ENCODE measurements at places on chromosomes 7 and 10.

DNA sequence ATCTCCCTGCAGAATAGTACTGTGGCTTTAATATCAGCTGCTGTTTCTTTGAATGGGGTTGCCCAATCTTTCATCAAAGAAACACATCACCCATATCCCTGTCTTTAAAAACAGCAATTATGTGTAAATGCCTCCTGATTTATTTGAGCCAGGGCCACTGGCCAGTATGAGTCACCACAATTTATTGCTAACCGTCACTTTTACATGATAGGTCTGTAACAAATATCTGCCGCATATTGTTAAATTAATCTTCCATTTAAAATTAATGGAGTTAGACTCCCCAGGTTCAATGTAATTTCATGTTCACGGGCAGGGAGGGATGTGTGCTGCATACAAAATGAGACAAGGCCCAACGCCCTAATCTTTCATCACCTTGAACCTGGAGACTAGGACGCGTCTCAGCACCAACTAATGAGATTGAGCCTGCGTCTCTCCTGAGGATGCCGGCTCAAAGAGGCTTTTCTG lies 673.4 kb downstream of the AUTS2 start:
- no peak for DNase-seq

DNA sequence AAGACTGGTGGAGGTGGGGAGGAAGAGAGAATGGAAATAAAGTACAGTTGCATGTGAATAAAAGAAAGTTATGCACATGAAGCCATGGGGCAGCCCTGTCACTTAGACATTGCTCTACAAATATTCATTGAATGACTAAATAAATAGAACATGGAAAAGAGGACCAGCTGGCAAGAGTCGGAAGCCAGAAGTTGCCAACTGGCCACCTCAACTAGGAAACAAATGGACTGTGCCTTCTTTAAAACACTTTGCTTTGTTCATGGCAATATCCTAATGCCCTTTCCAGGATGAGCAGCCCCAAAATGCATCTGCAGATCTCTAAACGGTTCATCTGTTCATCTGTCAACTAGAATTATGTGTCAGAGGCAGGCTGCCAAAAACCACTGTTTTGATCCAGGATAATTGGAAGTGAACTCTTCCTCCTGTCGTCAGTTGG lies 157.3 kb downstream of the NOC3L start:
- DNase-seq, result no peak

DNA sequence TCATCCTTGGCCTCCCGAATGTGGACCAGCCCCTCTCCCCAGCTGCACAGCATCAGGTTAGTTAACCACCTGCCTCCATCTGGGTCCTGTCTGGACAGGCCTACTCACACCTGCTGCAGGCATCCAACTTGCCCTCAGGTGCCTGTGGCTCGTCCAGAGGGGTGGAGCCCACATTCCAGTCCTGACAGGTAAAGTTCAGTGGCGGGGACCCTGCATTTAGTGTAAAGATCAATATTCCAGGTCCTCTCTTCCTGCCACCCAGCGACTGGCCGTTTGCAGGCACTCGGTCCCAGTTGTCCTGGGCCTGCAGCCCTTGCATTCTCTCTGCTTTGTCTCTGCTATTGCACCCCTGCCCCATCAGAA lies 15.0 kb downstream of the HTRA1 start:
- DNase-seq, result no peak

DNA sequence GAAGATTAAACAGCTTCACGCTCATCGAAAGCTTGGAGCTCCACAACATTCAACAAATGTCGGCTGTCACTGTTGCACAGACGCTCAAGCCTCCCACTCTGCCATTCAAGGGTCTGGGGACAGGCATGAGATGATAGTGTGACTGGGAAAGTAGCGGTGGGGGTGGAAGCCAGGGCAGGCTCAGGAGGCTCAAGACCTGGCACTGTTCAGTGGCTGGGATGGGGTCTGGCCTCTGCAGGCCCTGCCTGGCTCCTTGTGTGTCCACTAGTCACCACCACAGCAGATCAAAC lies 13.5 kb upstream of the GTPBP4 start:
- DNase-seq, result no peak

GRCh38 chr10:58189269-58189668 lies 78.4 kb downstream of the IPMK start:
- no peak for DNase-seq
